K562 (cell line): ENCODE measurements at places on chromosomes 4 and X. TPM values are rescaled to one million over a fixed set of nuclear protein-coding genes. Genes with fewer than 3 reads are reported as not detected.

Gene TMEM154
- 1.6 and 2.0 TPM in 2 replicates for total RNA-seq

Gene ART3
- total RNA-seq = 0.54 and 0.69 TPM in 2 replicates

Gene SHISA3
- not detected in 2 replicates for total RNA-seq

Gene F8A2
- 0.27 TPM in 1 of 2 replicates, not detected in the other for total RNA-seq

DNA sequence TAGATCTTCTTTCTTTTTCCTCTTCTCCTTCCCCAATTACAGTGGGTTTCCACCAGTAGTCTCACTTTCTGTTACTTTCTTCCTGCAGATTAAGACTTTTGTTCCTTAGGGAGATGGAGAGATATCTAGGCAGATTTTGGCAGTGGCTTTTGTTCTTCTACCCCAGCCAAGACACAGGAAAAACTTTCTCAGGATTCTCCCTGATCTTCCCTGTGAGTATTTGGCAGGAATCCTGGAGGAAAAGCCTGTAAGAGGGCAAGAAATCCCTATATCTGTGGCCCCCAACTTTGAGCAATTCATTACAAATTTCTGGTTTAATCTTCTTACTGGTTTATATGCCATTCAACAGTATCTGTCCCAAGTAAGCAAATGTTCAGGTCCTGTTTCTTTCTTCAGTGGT lies 21.9 kb downstream of the SLC9A7 start:
- H3K27ac ChIP-seq = no peak overlapping the region
- H3K4me3 ChIP-seq = no peak overlapping the region
- no peak for DNase-seq

- no peak overlapping the region for H3K27ac ChIP-seq
- H3K4me1 ChIP-seq = no peaks in the 10 kb centered on the region
- H3K36me3 ChIP-seq = no peaks in the 10 kb centered on the region
- H3K4me3 ChIP-seq = no peak overlapping the region
Observed at GRCh38 chrX:147550217-147550616, 361.5 kb upstream of the FMR1 start.

DNA sequence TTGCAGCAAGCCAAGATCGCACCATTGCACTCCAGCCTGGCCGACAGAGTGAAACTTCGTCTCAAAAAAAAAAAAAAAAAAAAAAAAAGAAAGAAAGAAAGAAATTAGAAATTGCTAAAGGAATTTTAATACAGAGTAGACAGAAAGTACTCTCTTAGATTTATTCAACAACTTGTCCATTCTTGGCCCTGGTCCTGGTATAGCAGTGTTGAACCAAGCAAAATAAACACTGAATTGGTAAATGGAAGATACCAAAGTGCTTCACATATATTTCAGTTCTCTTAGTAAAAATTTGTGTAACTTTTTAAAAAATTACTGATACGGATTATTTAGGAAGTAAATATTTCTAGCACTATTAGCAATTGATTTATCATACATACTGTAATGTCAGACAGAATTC lies 165.9 kb upstream of the TLL1 start:
- H3K4me3 ChIP-seq = no peak overlapping the region
- no peak for DNase-seq
- no peak overlapping the region for H3K27ac ChIP-seq
- H3K27me3 ChIP-seq = no peaks in the 10 kb centered on the region
- no peaks in the 10 kb centered on the region for H3K36me3 ChIP-seq
- H3K4me1 ChIP-seq = no peaks in the 10 kb centered on the region
